ENCODE measurements at places on chromosomes 2 and 18. TPM values are rescaled to one million over a fixed set of nuclear protein-coding genes. Genes with fewer than 3 reads are reported as not detected.
A peak's percentile ranks its signal among the peaks of the same experiment; 100 is the strongest.

GRCh38 chr18:10659000-10659399, 133.2 kb downstream of the NAPG start:
- no peak for DNase-seq

DNA sequence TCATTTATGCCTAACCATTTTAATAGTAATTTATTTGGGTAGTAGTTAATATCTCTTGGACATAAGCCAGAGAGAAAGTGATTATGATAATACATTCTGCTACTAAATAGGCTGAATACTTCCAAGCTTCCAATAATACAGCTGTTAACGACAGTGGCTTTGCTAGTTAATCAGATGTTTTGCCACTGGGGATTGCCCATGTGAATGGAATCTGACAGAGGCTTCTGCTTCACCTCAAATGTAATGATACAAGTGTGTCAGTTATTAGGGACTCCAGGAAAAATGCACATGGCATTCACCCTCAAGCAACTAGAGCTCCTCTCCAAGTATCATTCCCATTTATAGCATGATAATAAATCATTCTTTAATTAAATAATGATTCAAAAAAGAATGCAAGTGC, 185.0 kb upstream of the TMEFF2 start:
- no peak for DNase-seq

- no peak for DNase-seq
Measured at GRCh38 chr2:30178618-30179434, 32.0 kb downstream of the YPEL5 start.

DNA sequence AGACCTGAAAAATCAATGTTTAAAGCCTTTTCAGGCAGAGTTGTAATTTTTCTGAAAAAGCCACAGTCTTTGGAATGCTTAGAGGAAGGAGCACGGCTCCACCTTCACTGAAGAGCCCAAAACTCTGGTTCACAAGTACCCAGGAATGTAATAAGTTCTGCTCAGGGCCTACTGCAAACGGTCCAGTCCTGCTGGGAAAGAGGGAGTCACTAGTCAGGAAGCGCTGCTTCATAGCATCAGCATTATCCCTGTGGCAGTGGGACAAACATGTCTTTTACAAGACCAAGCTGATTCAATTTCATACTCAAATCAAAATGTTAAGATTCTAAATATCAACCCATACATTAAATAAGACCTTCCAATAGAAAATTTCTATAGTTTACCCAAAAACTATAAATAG, 152.9 kb upstream of the PGAP1 start:
- DNase-seq: no peak

DNA sequence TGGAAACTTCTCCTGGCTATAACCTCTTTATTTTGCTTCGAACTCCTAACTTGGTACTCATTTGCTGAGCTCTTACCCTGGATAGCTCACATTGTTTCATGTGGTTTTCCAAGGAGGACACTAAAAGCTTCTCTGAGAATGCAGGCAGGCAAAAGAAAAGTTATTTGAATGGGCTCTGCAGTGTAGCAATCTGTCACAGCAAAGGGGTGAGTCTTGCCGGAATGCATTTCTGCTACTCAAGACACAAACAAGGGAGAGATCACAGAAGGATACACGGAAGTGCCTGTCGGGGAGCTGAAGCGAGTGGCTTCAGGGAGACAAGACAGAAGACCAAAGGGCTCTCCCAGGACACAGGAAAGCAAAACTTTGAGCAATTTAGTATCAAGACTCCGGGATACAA, 265.4 kb downstream of the SS18 start:
- DNase-seq: no peak

DNA sequence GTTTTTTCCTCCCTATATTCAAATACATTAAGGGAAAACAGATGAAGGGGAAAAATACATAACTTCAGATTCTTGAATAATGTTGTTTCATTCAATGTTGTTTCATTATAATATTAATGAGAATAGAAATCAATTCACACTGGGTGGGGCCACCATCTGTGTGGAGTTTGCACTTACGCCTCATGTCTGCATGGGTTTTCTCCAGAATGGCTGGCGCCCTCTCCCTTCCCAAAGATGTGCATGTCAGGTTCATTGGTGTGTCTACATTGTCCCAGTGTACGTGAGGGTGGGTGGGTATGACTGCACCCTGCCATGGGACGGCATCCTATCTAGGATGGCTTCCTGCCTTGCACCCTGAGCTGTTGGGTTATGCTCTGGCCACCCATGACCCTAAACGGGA, 51.7 kb downstream of the COBLL1 start:
- DNase-seq: no peak

The ECEL1 gene
- not detected for polyA plus RNA-seq

DNA sequence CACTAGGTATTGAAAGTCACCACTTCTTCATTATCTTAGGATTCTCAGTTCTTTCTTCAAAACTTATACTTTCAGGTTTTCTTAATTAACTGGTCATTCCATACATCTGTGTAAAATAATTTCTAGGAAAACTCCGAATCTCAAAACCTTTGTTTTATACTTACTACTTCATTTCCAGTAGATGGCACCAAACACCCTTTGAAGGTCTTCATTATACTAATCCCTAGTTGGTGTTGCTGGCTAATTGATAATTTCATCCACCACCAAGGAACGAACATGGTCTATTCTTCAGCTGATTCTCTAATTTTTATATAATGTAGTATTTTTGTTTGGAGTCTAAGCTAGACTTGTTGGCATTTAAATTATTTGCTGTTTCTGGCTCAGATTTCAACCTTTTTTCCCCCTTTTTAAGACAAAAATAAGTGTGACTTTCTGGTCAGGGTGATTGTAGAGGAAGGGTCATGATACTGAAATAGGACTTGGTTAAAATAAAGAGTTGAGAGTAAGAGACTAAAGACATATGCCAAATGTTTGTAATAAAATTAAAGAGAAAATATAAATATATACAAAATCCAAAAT, 2.8 kb upstream of the MXD1 start:
- DNase-seq: peak; percentile 67

DNA sequence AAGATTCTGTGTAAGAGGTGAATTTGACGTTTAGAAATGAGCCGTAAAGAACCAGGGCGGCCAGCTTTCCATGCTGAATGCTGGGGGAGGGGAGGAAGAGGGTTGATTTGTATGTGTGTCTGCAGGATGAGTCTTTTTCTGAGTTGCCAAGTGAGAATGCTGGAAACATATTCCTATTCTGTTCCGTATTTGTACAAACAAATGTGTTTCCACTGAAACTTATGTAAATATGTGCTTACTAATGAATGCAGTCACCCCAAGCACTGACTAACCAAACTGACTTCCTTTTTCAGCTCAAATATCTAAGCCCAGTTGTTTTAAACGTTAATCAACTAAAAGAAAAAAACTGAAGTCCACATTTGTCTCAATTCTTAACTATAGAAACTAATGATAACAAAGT, 74.9 kb upstream of the APCDD1 start:
- peak; percentile 70 for DNase-seq

The PAX8 gene
- 0.59 TPM for polyA plus RNA-seq

DNA sequence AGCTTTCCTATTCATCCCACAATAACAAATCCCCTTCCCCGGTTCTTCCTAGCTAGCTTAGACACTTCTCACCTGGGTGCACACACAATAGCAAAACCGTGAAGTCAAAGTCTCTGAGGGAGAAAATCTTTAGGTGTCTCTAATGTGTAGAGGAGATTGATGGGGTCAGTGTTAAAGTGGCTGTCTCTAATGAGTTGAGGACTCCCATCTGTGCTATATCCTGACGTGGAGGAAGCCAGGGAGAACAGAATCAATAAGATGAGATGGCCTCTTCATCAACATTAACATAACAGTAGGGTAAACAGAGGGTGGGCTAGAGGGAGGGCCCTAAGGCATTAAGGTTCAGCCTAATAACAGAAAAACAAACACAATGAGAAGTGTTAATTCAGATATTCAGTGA, 120.4 kb downstream of the SLC5A7 start:
- DNase-seq: no peak

DNA sequence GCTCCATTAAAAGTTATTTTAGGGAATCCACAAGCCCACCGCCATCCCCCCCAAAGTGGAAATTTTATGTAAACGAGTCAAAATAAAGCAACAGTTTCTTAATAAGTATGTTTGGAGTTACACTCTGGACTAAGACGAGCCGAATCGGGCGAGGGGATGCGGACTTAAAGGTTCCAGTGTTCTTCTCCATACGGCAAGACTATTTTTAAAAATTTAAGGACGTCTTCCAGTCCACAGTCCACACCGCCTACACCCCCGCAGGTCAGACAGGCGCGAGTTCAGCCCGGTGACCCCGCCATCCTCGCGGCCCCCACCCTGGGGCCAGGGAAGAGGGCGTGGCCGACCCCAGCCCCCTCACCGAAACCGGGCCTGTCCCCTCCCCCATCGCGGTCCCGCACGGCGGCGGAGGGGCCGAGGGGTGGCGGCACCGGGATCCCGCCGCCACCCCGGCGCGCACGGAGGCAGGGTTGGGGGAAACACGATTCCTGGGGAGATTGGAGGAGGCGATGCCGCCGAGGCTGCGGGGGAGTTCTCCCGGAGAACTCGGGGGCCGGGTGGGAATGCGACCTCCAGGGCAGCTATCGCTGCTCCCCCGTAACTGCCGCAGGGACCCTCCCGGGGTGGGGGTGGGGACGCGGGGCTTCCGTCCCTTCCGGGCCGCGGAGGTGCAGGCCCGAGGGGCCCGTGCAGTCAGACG, 24.5 kb upstream of the SMAD7 start:
- DNase-seq: no peak

GRCh38 chr2:82023710-82024109, 1719.2 kb upstream of the LRRTM1 start:
- no peak for DNase-seq

DNA sequence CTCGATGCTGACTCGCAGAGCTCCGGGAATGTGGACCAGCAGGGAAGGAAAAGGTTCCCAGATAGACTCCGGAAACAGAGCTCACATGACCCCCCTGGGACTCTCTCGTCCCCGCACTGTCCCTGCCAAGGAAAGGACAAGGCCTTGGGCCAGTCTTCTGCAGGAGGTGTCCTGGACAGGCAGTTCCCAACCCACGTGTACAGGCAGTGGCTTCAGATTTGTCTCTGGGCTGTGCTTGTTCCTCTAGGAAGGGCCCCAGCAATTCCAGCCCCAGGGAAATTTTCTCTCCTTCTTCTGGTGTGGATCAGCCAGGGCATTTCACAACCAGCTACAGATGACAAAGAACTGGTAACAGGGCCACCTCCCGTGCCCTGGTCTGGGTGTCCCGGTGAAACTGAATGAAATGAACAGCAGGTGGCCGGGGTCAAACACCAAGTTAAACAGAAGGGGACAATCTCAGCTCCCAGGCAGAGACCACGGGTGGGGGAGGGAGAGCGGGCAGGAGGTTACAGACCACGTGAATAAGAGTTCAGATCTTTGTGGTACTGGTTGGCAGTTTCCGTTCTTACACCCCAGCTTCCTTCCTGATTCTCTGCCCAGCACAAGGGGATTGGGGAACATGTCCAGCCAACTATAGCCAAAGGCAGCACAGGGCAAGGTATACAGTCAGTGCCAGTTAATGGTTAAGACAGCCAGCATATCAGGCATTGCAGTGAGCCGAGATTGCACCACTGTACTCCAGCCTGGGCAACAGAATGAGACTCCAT, 52.2 kb upstream of the CAB39 start:
- DNase-seq: peak; percentile 86

The CAPN10 gene
- polyA plus RNA-seq: 7.3 TPM

- DNase-seq: peak; percentile 5
Measured at GRCh38 chr18:21054252-21054821, 57.3 kb downstream of the ROCK1 start.

DNA sequence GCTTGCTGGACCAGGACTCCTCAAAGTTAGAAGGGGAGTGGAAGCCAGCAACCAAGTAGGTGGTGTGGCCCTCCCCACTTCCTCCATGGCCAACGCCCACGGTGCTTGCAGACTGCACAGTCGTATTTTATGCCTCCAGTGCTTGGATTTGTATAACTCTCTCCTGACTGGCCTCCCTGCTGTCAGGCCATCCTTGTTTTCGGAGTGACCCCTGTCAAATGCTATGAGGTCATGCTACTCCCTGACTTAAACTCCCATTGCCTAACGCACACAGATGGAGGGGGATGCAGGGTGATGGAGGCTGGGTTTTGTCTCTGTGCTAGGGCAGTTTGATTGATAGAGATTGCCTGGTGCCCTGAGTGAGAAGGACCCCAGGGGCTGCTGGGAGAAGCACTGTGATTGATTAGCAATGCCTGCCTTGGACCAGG, 36.1 kb downstream of the GLI2 start:
- DNase-seq: no peak

DNA sequence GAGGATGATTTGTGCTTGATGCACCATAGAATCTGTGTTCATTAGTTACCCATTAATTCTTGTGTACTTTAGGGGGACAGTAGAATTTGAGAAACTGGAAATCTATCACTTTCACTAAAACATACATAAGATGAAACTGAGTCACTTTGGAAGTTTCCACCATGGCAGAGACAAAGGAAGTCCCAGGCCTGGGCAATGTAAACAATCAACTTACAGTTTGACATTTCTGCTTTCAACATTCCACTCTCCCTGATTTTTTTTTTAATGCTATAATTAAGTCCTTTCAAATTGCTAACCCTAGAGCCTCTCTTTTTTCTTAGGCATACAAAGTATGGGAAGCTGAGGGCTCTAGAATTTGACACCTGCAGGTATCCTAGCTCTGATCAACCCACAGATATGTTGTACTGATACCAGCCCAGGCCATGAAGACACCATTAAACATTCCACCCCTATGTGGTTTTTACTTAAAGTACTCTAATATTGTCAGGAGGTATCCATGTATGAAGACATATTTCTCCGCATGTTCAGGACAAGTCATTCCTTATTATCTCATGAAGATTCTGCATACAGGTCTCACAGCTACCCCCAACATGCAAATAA, 88.5 kb upstream of the GLS start:
- no peak for DNase-seq

- DNase-seq: no peak
Measured at GRCh38 chr2:16218625-16219024, 278.3 kb downstream of the MYCN start.

- DNase-seq: no peak
Measured at GRCh38 chr2:129117434-129117833, 798.8 kb upstream of the HS6ST1 start.

The KLHL14 gene
- polyA plus RNA-seq: 0.08 TPM
